Body of pancreas (tissue), 4 donors: ENCODE measurements at places on chromosomes 12 and 14.
A peak's percentile ranks its signal among the peaks of the same experiment; 100 is the strongest.

DNA sequence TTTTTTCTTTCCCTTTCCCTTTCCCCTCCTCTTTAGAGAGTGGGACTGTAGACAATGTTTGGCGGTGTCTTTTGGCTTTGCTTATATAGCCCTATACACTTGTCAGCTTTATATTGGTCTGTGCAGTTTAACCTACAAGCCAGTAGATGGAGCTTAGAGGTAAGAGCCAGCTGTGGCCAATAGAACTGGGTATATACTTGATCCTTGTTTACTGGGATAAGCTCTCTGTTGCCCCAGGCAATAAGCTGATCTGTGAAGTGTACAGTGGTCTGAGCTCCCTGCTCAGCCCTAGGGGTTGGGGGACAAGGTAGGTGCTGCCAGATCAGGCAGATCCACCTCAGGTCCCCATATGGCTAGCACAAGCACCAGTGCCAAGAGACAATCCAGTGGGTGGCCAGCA lies 434.1 kb downstream of the NOVA1 start:
- no peak for DNase-seq

- no peak for DNase-seq
Measured at GRCh38 chr14:60720962-60721325, 3.2 kb downstream of the SIX4 start.

DNA sequence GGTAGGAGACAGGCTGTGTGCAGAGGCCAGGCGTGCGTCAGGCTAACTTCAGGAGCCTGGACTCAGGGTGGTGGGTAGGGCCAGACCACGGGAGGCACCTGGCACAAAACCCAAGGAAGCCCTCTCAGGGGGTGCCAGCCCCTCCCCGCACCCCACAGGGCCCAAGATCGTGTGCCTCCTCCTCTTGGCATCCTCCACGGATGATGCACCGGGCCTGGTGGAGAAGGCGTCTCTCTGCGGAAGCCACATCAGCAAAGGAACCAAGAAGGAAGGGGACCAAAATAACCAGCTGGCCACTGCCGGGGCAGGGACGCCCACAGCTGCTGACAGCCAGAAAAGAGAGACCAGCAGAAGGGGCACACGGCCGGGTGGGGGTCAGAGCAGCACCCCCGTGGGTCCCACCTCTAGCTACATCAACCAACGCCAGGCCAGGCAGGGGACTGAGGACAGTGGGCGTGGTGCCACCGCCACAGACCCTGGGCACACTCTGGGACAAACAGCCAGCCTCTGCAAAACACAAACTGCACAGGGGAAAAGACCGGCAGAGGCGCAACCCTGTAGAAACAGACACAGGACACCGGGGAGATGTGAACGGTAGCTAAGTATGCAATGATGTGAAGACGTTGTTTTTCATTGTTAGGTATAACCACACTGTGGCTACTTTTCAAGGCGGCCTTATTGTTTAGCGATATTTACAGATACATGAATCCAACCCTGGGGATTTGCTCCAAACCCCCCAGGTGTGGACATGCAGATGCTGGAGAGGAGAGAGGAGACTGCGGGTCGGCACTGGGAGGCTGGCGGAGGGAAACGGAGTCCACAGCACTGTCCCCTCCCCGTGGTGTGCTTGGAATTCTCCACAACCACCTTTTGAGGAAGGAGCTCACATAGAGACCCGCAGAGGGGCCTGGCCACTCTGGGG lies 26.1 kb upstream of the C14orf180 start:
- peak; percentile 1 for DNase-seq

- DNase-seq: no peak
Measured at GRCh38 chr14:104826861-104827176, 25.9 kb downstream of the ZBTB42 start.

DNA sequence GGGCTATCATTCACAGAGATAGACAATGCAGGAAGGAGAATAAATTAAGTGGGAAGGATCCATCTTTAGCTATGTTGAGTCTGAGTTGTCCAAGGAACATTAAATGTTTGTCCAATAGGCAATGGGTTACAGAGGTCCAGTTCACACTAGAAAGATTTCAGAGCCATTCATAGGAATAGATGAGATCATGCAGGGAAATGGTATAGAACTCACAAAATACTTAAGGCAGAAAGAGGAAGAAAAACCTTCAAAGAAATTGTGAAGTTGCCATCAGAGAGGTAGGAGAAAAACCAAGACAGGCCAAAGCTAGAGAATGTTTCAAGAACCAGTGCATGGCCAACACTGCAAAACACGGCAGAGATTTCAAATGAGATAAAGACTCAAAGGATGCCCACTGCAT lies 94.1 kb downstream of the PHLDA1 start:
- DNase-seq: no peak

DNA sequence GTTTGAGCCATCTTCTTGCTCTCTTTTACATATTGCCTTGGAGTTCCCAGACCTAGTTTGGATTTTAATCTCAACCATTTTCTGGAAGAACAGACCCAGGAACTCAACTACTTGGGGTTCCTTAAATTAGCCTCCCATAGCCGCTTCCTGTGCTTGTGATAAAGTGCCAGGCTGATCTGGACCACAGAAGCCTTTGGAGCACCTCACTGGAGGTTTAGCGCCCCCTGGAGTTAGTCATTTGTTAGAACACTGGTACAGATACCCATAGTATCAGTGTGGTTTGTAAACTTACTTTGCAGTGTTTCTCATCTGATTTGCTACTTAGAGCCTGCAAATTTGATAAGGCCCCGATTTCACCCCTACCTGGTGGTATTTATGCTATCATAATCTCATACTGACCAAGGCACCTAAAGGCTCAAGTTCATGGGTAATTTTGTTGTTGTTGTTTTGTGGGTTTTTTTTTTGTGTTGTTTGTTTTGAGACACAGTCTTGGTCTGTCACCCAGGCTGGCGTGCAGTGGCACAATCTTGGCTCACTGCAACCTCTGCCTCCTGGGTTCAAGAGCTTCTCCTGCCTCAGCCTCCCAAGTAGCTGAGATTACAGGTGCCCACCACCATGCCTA lies 3.7 kb downstream of the UNC119B start:
- peak; percentile 89 for DNase-seq

DNA sequence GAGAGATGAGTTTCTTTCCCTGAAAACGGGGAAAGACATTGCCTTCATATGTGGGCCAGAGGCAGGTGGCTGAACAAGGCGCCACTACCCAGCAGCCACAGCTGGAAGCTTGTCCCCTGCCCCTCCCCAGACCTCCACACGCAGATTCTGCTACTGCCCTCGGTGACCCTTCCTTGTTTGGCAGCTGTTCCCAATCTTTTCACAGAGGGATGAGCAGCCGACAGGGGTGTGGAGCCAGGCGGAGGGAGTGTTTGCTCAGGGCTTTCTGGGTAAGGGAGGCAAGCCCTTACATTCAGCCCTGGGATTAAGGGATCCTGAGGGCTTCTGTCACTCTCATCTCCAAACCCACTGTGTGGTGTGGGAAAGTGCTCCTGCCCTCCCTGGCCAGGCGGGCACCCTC lies 4.5 kb upstream of the KRT4 start:
- no peak for DNase-seq

- DNase-seq: no peak
Measured at GRCh38 chr14:56501909-56502530, 77.6 kb upstream of the TMEM260 start.

DNA sequence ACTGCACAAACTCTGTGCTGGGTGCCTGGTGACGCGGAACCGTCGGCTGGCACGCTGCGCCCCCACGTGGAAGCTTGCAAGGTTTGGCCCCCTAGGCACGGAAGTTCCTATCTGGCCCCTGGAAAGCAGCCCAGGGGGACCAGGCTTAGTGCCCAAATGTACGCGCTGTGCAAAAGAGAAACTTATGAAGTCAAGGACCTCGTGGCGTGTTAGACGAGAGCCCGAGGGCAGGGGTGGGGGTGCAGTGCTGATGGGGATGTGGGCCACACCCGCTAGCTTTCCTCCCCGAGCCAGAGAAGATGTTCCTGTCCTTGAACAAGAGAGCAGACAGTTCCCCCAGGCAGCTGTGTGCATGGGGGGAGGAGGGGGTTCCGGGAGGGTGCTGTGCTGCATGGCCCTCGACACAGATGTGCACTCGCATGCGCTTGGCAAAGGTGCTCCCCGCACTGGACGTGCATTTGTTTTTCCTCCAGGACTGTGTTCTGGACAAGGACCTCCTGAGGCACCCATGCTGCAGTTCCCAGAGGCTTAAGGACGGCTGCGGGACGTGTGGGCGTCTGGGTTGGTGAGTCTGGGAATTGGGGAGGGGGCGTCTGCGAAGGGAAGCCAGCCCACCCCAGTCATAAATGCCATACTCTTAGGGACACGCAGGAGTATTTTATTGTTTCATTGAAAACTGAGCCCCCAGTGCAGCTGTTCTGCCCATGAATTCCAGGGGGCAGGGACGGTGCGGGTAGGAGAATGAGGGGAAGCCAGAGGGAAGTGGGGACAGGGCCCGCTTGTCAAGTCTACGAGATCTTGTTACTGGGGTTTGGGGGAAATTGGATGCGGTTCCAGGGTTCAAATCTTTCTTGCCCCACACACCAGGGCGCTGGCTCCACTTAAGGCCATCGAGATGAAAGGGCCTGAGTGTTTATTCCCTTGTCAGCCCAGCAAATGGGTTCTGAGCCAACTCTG lies 80.0 kb downstream of the NTF3 start:
- no peak for DNase-seq

DNA sequence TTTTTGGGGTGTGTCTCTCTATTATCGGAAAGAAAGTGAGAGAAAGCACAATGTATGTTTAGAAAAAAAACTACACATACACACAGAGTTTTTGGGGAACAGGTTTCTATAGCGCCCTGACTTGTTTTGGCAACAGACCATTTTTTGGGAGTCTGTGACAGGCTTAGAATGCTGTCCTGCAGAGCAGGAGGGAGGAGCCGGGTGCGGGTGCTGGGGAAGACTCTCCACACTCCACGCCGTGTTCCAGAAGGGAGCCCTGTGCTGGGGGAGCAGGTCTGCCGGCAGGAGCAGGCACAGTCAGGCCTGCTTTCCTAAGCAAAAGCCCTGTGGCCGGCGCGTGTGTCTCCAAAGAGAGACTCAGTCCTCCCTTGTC lies 26.5 kb downstream of the CD9 start:
- DNase-seq: peak; percentile 24

DNA sequence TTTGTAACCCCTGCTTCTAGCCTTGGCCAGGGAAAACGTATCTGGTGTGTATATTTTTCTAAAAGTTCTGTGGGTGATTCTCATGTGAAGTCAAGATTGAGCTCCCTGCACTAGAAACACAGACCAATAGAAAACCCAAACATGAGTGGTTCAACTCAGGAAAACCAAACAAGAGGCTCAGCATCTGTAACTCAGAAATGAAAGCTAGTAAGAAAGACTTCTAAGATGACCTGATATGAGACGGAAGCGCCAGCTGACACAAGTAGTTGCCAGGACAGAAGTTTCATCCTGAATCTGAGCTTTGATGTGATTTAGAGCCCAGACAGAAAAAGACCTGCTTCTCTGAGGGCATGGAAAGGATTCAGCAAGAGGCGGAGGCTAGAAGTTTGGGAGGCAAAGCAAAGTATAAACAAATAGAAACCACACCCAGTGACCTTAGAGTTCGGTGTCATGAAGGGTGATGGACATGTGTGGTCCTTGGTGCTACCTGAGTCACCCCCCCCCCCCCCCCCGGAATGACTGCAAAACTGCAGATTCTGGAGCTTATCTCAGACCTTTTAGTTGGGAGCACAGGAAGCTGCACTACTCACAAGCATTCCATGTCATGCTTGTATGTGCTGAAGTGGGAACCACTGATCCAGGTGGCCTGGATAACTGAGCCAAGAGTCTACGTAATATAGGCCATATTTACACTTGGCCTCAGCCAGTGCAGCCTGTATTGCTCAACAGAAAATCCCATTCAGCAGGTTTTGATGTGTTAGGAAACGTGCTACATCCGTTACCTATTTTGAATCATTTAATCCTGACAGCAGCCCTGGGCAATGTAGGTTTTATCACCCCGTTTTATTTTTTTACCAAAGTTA lies 191.3 kb downstream of the ANO6 start:
- DNase-seq: peak; percentile 77

DNA sequence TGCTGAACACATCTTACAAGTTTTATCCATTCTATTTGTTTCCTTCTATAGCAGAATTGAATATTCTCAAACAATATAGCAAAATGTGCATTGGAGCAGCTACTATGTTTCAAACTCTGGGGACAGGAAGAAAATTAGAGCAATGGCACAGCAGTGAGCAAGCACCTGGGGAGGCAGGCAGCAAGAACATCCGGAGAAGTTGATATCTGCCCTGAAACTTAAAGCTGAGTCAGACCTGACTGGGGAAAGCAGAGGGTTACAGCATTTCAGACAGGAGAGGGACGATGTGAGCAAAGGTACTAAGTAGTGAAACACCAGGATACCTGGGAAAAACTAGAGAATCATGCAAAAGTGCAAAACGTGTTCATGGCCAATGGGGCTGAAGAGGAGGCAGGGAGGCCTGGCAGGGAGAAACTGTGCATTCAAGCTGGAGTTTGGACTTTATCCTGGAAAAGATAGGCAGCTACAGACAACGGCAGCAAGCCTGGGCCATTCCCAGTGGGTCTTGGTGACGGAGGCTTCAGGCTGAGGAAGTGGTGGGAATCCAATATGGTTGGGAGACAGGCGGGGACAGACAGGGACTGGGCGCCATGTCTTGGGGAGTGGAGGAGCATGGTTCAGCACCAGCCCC lies 118.0 kb upstream of the CDKN3 start:
- no peak for DNase-seq

DNA sequence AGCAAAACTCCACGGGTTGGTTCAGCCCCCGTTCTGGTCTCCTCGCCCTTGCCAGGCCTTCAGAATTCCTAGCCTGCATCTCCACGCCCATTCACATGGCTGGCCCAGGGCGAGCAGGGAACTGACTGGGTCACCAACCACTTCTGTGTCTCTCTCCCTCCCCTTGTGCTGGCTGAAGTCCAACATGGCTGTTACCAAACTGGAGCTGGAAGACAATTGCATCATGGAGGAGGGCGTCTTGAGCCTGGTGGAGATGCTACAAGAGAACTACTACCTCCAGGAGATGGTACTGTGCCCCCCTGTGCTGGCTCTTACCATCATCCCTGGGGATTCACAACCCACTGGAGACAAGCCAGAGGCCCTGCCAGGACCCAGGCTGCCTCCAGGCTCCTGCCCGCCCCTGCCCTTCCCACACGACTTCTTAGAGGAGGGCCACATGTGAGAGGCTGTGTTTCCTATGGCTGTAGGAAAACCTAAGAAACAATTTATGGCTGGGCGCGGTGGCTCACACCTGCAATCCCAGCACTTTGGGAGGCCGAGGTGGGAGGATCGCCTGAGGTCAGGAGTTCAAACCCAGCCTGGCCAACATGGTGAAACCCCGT lies 9.9 kb downstream of the LRRC74A start:
- peak; percentile 35 for DNase-seq

DNA sequence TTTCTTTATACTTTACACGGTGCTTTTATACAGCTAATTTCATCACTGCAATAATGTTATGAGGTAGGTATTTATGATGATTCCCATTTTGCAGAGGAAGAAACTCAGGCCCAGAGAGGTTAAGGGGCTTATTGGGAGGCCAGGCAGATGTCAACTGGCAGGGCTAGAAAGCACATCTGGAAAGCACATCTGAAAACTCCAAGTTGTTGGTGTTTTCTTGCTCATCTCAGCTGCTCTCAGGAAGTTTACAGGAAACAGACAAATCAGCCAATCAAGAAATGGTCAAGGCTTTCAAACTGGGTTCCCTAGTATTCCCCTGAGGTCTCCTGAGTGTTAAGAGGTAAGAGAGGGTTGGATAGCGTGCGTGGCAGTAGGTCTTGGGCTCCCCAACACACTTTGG lies 124.1 kb upstream of the MED13L start:
- DNase-seq: no peak

- no peak for DNase-seq
Measured at GRCh38 chr12:120139958-120140357, 23.4 kb upstream of the RAB35 start.

GRCh38 chr12:10247436-10248058 lies 34.9 kb downstream of the GABARAPL1 start:
- no peak for DNase-seq
